ENCODE measurements at places on chromosomes 7 and 10. TPM values are rescaled to one million over a fixed set of nuclear protein-coding genes. Genes with fewer than 3 reads are reported as not detected.
A peak's percentile ranks its signal among the peaks of the same experiment; 100 is the strongest.

GRCh38 chr7:34074421-34074820, 169.1 kb downstream of the BMPER start:
- no peak for DNase-seq

The GHRHR gene
- 2.7 TPM for total RNA-seq

The MYL10 gene
- not detected for total RNA-seq

GRCh38 chr10:50605269-50605950, 18.3 kb downstream of the SGMS1 start:
- DNase-seq, result no peak

DNA sequence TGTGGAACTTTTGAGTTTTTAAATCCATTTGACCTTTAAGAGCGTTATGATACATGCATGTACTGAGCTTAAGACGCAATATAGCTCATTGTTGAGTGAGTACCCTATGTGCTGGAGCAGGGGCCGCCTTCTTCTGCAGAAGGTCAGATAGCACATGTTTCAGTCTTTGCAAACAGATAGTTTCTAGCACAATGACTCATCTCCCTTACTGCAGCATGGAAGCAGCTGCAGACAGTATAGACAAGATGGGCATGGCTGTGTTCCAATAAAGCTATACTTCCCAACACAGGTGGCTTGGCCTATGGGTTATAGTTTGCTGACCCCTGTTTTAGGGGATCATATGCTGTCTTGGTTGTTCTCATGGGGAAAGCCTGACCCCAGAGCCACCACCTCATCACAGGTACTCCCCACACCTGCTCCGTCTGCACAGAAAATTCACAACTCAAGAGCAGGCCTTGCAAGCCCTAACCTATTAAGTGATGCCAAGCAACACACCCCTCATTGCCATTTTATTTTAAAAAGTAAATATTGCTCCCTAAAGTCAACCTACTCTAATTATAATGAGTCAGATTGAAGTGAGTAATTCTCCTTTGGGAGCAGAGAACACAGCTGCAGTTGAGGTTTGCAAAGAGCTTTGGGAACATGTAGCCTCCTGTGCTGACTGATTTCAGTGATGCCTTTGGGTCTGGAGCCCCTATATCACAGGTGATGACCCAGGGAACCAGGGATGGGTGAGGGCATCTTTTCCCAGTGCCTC, 330.1 kb downstream of the PAXIP1 start:
- no peak for DNase-seq

- DNase-seq, result no peak
Observed at GRCh38 chr10:61321041-61321857, 131.9 kb downstream of the TMEM26 start.

DNA sequence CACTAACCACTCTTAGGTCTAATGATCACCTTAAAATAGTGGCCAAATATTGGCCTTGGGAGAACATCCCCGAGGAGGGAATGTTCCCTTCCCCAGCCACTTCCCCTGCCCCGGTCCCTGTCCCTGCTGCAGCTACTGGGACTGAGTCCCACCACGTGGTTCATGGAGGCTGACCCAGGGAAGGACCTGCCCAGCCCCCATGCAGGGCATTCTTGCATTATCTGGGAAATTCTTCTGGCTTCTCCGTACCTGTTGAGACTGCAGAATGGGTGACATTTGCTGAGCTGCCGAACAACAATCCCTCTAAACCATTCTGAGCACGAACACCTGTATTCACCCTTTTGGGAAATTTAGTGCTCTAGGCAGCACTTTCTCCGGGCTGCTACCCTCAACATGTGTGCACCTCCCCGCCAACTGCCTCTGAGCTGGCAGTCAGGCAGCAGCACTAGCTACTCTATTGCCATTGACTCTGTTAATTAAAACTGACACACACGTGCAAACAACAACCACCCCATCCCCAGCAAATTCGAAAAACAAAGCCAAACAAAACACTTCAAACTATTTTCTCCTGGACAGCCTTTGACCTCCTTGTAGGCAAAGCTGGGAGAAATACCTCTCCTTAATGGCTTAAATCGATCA, 567.4 kb upstream of the MKI67 start:
- peak; percentile 46 for DNase-seq

DNA sequence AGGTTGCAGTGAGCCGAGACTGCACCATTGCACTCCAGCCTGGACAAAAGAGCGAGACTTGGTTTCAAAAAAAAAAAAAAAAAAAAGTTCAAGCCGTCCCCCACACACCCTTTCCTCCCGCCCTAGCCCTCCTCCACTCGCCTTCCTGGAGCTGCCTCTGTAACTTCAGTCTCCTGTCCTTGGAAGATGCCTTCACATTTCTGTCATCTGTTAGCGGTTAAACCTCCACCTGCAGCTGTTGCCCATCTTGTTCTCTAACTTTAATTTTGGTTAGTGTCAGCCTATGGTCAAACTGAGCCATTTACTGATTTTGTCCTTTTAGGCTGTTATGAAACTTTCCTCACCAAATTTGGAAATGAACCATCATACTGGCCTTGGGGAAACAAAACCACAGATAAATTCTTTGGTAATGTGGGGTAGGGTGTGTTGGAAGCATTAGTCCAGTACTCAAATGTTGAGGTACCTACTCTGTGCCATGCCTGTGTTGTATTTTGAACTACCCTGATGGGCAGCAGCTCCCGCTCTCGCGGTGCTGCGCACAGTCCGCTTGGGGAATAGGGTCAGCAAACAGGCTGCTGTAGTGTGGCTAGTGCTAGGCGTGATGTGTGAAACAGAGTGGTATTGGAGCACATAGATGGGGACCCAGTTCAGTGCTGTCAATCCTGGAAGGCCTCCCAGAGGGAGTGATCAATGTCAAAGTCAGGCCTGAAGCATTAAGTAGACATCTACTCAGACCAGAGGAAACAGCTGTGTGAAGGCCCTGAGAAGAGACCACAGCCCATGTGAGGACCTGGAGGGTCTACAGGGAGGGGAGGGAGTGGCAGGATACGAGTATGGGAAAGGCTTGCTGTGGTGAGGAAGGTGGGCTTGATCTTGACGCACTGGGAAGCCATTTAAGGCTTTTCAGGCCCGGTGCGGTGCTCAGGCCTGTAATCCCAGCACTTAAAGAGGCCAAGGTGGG, 26.9 kb downstream of the SFXN4 start:
- no peak for DNase-seq

The SSBP1 gene
- 173 TPM for total RNA-seq

All from H7 (cell line).